ENCODE measurements at places on chromosomes 12 and 14. TPM values are rescaled to one million over a fixed set of nuclear protein-coding genes. Genes with fewer than 3 reads are reported as not detected.

The TUNAR gene
- total RNA-seq, result not detected

The ABCC9 gene
- not detected for total RNA-seq

The PARPBP gene
- 2.3 TPM for total RNA-seq

The TEDC1 gene
- 25.4 TPM for total RNA-seq

The PTGR2 gene
- total RNA-seq, result 5.0 TPM

GRCh38 chr12:53828598-53828997 lies 76.8 kb upstream of the CISTR start:
- no peaks in the 10 kb centered on the region for H3K4me1 ChIP-seq
- peaks cover 3% of the 10 kb centered on the region for H3K27me3 ChIP-seq
- no peak for DNase-seq
- H3K36me3 ChIP-seq, result no peaks in the 10 kb centered on the region

DNA sequence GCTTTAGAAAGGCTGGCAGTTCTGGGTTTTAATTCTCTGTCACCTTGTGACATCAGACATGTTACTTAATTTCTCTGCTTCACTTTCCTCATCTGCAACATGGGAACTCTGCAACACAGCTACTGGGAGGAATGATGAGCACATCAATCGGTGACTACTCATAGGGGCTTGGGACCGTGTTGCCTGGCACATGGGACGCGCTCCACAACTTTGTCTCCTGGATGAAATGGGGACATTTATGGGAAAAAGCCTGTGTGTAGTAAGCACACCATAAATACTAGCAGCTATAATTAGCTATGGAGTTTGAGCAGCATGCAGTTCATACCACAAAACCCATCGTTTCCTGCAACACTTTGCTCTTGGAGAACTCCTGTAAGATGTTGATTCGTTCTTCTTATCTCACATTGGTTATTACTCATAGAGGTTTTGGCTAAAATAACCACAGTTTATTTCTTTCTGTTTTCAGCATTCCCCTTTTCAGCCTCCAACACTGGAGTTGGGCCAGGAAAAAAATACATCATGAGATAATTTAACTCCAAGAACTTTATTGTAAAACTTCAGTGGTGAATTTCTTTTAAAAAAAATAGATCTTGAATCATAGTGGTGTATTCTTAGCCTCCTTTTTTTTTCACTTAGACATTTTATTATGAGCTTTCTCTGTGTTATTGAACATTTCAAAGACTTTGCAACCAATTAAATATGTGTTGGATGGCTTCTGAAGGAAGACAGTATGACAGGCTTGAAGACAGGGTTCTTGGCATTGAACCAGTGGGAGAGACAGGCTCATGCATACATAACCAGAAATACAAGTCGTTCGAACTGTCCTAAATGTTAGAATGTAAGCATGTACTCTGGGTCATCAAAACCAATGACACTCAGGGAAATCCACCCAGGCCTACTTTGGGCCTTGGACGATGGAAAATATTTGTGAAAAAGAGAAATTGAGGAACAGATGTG lies 72.7 kb downstream of the RIN3 start:
- no peaks in the 10 kb centered on the region for H3K36me3 ChIP-seq
- H3K27me3 ChIP-seq, result no peaks in the 10 kb centered on the region
- peak overlapping the region; percentile 52 for H3K27ac ChIP-seq
- peak; percentile 61 for DNase-seq
- H3K4me1 ChIP-seq, result peaks cover 96% of the 10 kb centered on the region

DNA sequence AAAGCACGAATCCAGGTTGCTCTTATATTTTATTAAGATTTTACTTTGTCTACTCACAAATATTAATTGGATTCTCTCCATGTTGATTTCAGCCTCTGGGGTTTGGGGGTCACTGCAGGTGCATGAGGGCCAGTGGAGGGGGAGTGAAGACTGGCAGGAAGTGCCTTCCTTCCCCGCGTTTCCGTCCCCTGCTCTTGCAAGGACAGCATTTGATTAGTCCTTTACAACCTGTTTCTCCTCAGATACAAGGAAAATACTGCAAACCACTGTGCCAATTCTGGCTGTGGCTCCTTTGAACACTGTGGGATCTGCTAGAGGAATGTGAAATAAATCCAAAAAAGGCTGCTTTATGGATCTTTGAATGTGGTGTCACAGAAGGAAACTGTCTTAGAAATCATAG lies 291.8 kb downstream of the ETNK1 start:
- no peaks in the 10 kb centered on the region for H3K36me3 ChIP-seq
- H3K27me3 ChIP-seq, result no peaks in the 10 kb centered on the region
- H3K27ac ChIP-seq, result no peak overlapping the region
- no peak overlapping the region for H3K4me3 ChIP-seq
- DNase-seq, result no peak

DNA sequence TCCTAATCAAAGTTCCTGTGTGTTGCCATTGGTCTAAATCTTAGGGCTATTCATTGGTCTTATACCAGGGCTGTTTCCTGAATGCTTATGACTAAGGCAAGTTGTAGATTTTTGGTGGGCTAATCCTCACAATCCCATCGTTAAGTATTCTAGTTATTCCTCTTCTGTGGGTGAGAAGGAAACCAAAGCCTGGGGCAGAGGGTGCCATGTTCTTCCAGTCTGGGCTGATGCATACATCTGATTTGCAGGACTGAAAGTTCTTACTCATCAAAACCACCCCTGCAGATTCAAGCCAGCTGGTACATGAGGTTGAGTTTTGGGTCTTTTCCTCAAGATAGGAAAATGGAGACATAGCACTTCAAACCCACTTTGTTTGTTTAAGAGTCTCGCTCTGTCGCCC lies 25.7 kb downstream of the PPP1CC start:
- no peak overlapping the region for H3K4me3 ChIP-seq
- DNase-seq, result no peak
- H3K27me3 ChIP-seq, result no peaks in the 10 kb centered on the region
- no peak overlapping the region for H3K27ac ChIP-seq

DNA sequence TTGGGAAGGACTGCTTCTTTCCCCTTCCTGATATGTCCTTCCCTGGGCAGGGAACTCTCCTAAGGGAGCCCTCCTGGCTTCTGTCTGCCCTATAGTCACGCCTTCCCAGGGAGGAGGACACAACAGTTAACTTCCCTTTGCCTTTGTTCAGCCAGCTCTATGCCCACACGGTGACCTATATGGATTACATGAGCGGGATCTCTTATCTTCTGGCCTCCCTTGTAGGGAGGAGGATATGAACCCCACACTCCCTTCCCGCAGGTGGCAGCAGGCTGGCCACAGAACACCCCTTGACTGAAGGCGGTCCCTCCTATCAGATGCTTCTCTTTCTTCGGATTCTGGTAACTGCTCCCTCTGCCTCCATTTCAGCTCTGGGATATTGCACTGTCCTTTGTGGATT lies 135.6 kb upstream of the MAX start:
- no peaks in the 10 kb centered on the region for H3K27me3 ChIP-seq
- H3K4me1 ChIP-seq, result peaks cover 3% of the 10 kb centered on the region
- no peak overlapping the region for H3K4me3 ChIP-seq

DNA sequence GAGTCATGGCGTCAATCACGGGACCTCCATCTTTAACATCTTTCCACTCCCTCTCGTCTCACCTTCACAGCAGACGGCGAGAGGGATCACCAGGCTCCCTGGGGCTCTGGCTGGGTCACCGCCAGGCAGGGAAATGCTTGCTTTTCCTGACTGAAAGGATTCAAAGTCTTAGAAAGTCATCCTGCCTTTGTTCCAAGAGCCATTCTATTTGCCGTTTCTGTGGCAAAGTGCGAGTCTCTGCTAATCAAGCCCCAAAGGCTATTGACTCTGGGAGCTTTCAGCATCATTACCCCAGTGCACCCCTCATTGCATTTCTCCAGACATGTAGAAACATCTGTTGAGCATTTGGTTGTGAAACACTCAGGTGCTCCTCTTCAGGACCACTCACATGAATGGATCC lies 69.6 kb downstream of the GSC start:
- no peak for DNase-seq
- no peaks in the 10 kb centered on the region for H3K27me3 ChIP-seq
- no peak overlapping the region for H3K4me3 ChIP-seq
- no peak overlapping the region for H3K27ac ChIP-seq
- H3K36me3 ChIP-seq, result no peaks in the 10 kb centered on the region

DNA sequence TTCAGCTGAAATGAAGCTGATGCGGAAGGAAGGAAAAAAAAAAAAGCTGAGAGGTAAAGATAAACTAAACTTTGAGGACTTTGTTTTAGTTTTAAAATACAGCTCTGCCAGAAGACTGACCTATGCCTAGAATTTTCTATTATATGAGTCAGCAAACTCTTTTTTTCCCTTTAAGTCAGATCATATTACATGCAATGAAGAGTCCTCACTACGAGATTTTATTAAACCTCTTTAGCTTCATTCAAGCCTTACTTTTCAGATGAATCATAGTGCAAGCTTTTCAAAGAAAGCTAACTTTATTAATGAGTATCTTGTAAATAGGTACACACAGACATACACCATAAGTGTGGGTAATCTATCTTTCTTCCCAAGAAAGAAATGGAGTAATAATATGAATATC lies 57.8 kb upstream of the FSCB start:
- no peak for DNase-seq
- H3K4me3 ChIP-seq, result no peak overlapping the region
- H3K27ac ChIP-seq, result no peak overlapping the region
- H3K36me3 ChIP-seq, result no peaks in the 10 kb centered on the region
- H3K27me3 ChIP-seq, result no peaks in the 10 kb centered on the region

GRCh38 chr12:99495799-99496198 lies 151.8 kb upstream of the GARIN6 start:
- no peaks in the 10 kb centered on the region for H3K27me3 ChIP-seq
- no peaks in the 10 kb centered on the region for H3K36me3 ChIP-seq
- no peak overlapping the region for H3K27ac ChIP-seq
- H3K4me1 ChIP-seq, result no peaks in the 10 kb centered on the region
- DNase-seq, result no peak
- H3K4me3 ChIP-seq, result no peak overlapping the region

DNA sequence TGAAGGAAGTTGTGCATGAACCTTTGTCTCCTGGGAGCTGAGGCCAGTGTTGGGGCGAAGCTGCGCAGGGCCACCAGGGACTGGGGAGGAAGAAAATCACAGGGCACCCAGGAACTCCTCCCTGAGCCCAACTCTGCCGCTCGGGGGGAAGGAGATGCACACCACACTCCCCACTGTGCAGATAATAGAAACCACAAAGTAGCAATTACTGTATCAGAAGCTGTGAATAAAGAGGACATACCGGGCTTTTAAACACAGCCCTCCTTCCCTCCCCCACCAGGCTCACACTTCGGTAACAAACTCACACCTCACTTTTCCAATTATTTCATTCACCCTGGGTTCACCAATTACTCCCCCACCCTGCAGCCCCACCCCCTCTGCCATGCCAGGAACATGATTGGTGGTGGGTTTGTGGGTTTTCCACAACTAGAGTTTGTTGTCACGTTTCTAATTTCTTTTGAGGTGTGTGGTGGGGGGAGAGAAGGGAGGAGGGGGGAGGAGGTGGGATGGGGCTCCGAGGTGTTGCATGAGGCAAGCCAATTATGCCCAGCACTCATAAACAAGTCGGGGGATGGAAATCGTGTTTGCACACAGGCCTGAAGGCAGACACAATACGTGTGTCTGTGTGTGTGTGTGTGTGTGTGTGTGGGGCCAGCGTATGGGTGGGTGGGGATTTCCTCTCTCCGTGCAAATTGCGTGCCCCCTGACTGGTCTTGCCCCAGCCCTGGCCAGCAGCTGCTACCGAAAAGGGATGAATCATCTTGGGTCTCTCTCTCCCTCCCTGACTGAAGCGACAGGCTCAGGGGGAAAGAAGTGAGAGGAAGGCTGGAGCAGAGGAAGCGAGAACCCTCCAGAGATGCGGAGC lies 103.3 kb downstream of the RBM19 start:
- no peak overlapping the region for H3K4me3 ChIP-seq
- H3K4me1 ChIP-seq, result no peaks in the 10 kb centered on the region
- peaks cover 9% of the 10 kb centered on the region for H3K36me3 ChIP-seq
- no peaks in the 10 kb centered on the region for H3K27me3 ChIP-seq
- DNase-seq, result no peak
- H3K27ac ChIP-seq, result no peak overlapping the region

GRCh38 chr12:21350975-21351374 lies 16.3 kb upstream of the SLCO1A2 start:
- no peaks in the 10 kb centered on the region for H3K27me3 ChIP-seq
- DNase-seq, result no peak
- no peak overlapping the region for H3K4me3 ChIP-seq
- no peaks in the 10 kb centered on the region for H3K36me3 ChIP-seq
- no peak overlapping the region for H3K27ac ChIP-seq

DNA sequence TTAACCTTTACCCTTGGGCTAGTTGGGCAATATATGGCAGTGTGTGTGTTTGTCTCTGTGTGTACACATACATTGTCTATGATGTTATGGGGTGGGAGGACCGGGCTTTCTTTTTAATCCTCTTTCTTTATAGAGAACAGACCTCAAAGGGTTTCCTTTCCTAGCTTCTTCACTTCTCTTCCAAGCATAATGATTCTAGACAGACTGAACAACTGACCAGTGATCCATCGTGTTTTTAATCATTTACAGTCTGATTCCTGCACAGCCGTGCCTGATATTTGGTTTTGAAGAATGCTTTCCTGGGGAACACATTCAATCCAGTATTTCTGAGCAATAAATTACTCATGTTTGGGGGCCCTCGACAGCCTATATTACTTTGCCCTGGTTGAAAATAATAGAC lies 481.1 kb upstream of the DCN start:
- no peaks in the 10 kb centered on the region for H3K27me3 ChIP-seq
- no peak for DNase-seq
- H3K4me3 ChIP-seq, result no peak overlapping the region
- H3K36me3 ChIP-seq, result no peaks in the 10 kb centered on the region

DNA sequence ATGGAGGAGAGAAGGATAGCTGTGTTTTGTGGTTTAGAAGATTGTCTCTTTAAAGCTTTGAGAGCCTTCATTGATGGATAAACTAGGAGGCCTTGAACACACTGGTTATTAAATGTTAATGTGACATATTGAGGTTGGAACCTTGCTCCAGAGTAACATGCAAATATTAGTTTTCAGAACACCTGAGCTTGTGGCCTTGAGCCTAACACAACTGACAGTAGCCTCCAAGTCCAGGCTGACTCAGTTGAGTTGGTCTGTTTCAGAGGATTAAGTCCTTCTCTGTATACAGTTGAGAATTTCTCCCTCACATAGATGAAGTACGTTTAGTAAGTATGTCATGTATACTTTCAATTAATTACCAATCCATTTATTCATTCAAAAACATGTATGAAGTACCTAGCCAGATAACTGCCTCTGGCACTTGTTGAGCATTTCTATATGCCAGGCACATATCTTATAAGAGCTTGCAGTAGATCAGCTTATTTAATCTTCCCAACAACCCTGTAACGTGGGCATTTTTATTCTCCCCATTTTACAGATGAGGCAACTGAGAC lies 63.5 kb downstream of the ELK3 start:
- H3K27me3 ChIP-seq, result no peaks in the 10 kb centered on the region
- peaks cover 51% of the 10 kb centered on the region for H3K4me1 ChIP-seq
- H3K4me3 ChIP-seq, result no peak overlapping the region
- H3K27ac ChIP-seq, result no peak overlapping the region

- H3K4me3 ChIP-seq, result no peak overlapping the region
- DNase-seq, result no peak
- H3K4me1 ChIP-seq, result no peaks in the 10 kb centered on the region
- no peaks in the 10 kb centered on the region for H3K36me3 ChIP-seq
- H3K27me3 ChIP-seq, result no peaks in the 10 kb centered on the region
Observed at GRCh38 chr12:21308785-21309184, 25.9 kb downstream of the SLCO1A2 start.

Data from CD4-positive, alpha-beta memory T cell (primary cell).